C1 segment of cervical spinal cord (tissue), 14 donors: ENCODE measurements at places on chromosomes 5 and 9.

DNA sequence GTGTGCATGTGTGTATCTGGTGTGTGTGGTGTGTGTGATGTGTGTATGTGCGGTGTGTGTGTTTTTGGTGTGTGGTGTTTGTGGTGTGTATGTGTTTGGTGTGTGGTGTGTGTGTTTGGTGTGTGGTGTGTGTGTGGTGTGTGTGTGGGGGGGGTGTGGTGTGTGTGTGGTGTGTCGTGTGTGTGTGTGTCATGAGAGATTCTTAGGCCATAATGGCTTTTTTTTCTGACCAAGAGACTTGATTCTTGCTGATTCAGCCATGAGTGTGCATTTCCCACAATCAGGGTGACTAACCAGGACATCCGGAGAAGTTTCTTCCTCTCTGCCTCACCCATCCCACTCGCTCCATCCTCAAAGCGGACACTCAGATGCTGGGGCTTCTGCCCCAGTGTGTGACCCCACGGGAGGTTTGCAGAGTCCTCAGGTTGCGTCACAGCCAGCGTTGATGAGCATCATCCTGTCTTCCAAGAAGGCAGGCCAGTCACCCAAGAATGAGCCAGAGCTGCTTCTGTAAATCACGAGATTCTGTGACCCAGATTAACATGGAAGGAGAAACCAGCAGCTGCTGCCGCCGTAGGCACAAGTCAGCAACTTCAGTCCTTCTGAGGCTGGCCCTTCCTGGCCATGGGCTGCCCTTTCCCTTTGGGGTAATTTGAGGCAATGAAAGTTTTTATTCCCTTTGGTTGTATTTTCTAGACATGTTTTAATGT is 12.5 kb upstream of the CTSL start:
- DNase-seq = peak; percentile 25

- DNase-seq = no peak
Observed at GRCh38 chr5:73966451-73966850, 340.5 kb downstream of the ARHGEF28 start.

GRCh38 chr5:154390096-154390495 is 55.7 kb upstream of the SAP30L start:
- no peak for DNase-seq

GRCh38 chr5:43312699-43313034 is 545 bp downstream of the HMGCS1 start:
- no peak for DNase-seq

DNA sequence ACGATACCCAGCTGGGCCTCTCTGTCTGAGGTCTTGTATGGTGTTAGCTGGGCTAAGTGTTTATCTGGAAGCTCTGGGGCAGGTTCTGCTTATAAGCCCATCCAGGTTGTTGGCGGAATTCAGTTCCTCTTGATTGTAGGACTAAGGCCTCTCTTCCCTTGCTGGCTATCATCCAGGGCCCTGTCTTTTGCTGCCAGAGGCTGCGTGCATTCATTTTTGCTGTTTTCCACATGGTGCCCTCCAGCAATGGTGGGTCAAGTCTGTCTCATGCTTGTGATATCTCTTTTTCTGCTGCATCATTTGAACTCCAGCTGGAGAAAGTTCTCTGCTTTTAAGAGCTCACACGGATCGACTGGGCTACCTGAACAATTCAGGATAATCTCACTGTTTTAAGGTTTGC is 105.7 kb upstream of the ZNF618 start:
- DNase-seq = no peak

DNA sequence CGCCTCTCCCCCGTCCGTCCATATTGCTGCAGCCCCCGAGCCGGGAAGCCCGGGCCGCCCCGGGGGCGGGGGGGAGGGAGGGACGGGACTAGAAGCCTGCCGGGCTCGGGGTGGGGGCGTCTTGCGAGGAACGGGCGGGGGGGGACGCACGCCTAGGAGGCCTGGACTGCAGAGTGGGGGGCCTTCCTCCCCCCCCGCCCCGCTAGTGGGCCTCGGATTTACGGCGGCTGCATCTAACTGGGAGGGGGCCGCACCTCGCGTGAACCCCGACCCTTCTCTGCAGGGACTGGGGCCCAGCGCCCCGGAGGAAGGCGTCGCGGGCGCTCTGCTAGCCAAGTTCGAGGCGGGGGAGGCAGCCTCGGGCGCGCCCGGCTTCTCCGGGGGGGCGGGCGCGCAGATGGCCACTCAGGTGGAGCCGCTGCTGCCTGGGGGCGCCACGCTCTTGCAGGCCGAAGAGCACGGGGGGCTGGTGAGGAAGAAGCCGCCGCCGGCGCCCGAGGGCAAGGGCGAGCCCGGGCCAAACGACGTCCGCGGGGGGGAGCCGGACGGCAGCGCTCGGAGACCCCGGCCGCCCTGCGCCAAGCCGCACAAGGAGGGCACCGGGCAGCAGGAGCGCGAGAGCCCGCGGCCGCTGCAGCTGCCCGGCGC is at the start of gene LARP1:
Gene LARP1 (plus strand): TSS at position 17 of the 648 bp plus-strand sequence. CDS start 381 bp downstream, at position 398.
- DNase-seq = peak; percentile 75

- DNase-seq = no peak
Observed at GRCh38 chr9:74804018-74804385, 83.7 kb downstream of the TRPM6 start.

DNA sequence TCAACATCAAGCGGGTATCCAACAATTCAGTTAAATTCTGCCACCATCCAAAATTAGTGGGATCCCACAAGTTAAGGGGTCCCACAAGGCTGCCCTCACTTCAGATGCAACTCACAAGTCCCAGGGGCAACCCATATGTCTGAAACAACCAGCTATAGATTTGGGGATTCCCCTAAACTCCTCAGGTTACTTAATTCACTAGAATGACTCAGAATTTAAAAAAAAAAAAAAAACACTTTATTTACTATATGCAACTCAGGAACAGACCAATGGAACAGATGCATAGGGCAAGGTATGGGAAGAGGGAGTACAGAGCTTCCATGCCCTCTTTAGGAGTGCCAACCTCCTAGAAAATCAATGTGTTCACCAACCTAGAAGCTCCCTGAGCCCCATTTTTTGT is 15.1 kb downstream of the AUH start:
- no peak for DNase-seq

DNA sequence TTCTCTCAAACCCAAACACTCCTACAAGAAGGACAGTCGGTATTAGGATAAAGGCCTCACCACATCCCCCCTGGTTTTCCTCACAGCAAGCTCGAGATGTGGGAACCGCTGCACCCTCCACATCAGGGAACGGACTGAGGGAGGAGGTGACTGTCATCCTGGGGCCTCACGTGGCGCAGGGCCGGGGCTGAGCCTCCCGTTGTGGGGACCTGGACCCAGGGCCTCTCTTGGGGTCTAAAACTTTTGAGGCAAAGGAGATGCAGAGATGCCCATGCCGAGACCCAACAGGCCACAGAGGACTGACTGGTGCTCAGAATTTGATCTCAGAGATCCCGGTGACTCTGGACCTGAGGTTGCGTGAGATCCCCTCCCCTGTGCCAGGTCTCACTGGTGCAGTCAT is 72.7 kb downstream of the MRPL36 start:
- DNase-seq = no peak

GRCh38 chr9:95101326-95101725 is 216.2 kb downstream of the FANCC start:
- no peak for DNase-seq

GRCh38 chr5:33297760-33298216 is 143.0 kb upstream of the TARS1 start:
- no peak for DNase-seq

GRCh38 chr5:97636766-97637165 is 453.7 kb upstream of the RIOK2 start:
- DNase-seq = no peak

GRCh38 chr9:132146039-132146438 is 15.8 kb upstream of the NTNG2 start:
- no peak for DNase-seq

GRCh38 chr5:15256485-15256884 is 243.5 kb upstream of the FBXL7 start:
- DNase-seq = no peak
